ENCODE measurements at places on chromosomes 4 and X.

- no peak for DNase-seq
Measured at GRCh38 chrX:9634551-9634950, 131.1 kb downstream of the GPR143 start.

- DNase-seq: no peak
Measured at GRCh38 chr4:86019906-86020305, 339.9 kb downstream of the MAPK10 start.

- no peak for DNase-seq
Measured at GRCh38 chr4:77849278-77849965, 13.2 kb upstream of the MRPL1 start.

DNA sequence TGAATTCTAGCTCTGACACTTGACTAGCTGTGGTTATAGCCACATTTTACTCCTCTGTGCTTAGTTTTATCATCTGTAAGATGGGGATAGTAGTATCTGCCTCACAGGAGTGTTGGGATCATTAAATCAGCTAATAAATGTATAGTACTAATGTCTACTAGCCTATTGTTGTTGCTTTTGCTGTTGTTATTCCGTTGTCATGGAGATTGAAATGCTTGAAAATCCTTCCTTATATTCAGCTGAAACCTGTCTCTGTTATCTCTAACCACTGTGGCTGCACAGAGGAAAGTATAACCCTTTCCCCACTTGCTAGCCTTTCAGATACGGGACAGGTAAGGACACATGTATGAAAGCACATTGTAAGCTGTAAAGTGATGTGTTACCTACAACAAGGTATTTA lies 33.9 kb downstream of the CLCN5 start:
- no peak for DNase-seq

- DNase-seq: no peak
Measured at GRCh38 chr4:87053176-87053658, 118.4 kb downstream of the AFF1 start.

DNA sequence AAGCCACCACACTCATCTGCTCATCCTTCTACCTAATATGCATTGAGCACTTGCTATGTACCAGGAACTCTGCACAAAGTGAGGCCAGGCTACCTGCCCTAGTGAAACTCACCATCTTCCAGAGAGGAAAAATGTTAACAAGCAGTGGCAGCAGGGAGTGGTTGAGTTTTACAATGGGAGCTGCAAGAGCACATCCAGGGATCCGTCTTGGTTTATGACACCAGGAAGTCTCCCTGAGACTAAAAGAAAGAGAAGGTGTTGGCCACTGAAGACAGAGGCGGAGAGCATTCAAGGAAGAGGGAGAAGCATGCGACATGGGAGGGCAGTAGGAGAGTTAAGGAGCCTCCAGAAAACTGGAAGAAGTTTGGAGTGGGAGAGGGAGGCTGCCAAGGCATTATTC lies 178.1 kb upstream of the CPEB2 start:
- no peak for DNase-seq

- DNase-seq: no peak
Measured at GRCh38 chrX:45889471-45889870, 655.8 kb downstream of the ZNF674 start.

DNA sequence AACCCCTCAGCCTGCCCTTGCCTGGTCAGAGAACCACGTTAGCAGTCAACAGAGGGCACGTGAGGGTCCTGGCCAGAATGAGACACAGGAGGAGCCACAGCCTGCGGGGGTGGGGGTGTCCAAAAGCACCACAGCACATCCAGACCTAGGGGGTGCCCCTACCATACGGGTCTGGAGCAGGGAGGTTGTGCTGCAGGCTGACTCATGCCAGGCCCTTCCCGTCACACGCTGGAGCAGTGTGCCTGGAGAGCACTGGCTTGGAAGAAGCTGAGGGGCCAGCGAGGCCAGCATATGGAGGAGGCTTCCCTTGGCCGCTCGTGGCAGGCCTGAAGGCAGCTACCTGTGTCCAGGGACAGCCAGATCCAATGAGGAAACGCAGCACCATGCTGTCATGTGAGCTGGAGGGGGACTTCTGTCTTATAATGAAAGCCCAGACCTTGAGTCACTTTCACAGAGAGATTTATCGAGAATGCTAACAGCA lies 1.5 kb upstream of the IRAK1 start:
- no peak for DNase-seq

DNA sequence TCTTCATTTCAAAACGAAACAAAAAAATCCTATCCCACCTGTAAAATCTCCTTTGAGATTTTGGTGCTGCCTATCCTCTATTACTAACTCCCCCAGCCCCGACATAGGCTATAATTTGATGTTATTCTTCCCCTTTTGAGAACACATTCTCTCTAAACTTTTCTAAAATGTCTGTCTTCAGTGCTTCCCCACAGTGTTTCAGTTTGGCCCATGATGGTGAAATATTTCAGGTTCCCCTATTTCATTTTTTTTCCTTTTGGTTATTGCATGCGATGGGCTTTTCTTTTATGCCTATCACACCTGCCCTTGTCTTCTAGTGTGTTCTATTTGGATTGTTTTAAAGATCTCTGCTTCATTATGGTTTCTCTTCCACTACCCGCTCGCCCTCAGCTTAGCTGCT lies 14.7 kb downstream of the BCORL1 start:
- DNase-seq: no peak

GRCh38 chr4:124754681-124755080 lies 42.1 kb upstream of the ANKRD50 start:
- no peak for DNase-seq

- DNase-seq: no peak
Measured at GRCh38 chrX:151712253-151712652, 3.6 kb upstream of the FATE1 start.

DNA sequence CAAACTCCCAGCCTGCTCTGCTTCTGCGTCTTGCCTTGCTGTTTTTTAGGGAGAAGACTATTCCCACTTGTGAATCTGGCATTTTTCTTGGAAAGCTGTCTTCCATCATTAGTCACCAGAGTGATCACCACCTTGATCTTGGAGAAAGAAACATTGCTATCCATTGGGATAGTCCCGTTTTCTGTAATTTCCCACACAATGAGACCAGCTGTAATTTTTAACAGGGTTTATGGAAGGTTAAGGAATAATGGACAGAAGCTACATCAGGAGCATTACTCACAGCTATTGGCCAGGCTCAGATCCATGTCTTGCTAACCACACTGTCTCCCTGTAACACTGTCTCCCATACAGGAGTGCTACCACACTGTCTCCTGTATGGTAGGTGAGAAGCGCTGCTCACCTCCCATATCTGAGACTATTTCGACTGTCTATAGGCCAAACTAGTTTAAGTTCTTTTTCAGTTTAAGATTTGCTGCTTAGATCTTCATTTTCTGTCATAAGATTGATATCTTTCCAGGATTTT lies 523.0 kb downstream of the SPRY1 start:
- no peak for DNase-seq

- DNase-seq: no peak
Measured at GRCh38 chrX:127552571-127552970, 499.6 kb downstream of the ACTRT1 start.

DNA sequence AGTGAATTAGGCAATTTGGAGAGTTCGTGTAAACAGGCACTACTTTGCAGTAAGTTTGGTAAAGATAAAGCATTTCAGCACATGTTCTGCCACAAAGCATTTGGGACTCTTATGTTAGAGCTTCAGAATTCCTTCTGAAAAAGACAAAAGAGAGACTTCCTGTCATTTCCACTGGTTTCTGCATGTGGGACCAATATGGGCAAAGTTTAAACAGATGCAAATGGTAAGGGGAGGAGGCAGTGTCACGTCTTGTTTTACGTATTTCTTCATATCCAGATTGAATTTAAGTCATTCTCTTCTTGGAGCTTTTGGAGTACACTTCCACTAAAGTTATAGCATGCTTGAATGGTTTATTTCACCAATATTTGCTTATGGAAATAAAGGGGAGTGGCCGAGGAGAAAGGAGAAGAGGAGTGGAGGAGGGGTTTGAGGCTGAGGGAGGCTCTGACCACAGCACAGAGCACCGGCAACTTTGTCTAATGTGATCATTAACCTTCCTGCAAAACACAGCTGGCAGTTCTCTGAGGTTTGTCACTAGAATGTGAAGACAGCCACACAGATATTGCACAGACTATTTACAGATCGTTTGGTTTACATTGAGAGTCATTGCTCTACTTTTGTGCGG lies at the start of gene APELA:
TSS of gene APELA (plus strand) at position 479 of the 625 bp plus-strand sequence. CDS start 154 bp downstream, outside the sequence.
- no peak for DNase-seq

- DNase-seq: no peak
Measured at GRCh38 chrX:154002215-154002719, 17.4 kb downstream of the IRAK1 start.

DNA sequence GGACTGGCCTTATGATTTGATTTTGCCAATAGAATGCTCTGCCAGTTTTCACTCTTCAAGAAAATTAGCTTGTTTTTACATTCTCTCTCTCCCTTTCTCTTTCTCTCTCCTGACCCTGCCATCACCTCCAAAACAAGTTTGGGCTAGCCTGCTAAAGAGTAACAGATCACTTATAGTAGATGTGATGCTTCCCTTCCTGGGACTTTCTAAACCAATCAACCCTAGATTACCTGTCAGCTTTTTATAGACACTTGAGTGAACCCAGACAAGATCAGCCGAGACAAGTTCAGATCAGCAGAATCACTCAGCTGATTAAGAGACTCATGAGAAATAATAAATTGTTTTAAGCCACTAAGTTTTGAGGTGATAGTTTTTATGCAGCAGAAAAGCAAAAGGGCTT lies 521.2 kb downstream of the ANKRD50 start:
- DNase-seq: no peak

DNA sequence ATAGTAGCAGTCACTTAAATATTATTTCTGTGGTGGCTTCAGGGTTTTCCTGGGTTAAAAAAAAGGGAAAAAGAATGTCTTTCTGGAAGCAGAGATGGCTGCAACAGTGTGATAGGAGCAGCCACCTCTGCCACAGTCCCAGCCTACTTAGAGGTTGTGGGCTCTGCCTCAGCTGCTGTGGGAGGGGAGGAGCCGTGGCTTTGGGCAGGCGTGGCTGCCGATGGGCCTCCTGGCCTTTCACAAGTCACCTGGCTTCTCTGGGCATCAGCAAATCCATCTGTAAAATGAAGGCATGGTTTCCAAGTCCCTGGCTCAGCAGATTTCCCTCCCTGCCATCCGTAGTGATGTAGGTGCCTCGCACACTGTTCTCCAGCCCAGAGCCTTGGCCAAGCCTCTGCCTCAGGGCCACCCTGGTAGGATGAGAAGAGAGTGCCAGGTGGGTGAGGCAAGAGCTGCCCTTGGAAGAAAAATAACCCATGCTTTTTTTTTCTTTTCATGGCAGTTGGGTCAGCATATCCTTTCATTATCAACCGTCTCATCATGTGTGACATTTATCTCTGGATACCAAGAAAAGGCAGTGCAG lies 66.1 kb downstream of the PTTG2 start:
- no peak for DNase-seq

Data from stimulated activated CD8-positive, alpha-beta memory T cell treated with anti-CD3 and anti-CD28 coated beads, Interleukin-4, amount 100 ng/mL, for 1 hour (primary cell).